ENCODE measurements at places on chromosomes 1 and 21.

- no peak for DNase-seq
Observed at GRCh38 chr1:160646711-160647328, at the start of gene SLAMF1. Gene SLAMF1, minus strand, starts transcription at chr1:160647044. Its CDS starts 99 bp downstream, at chr1:160646945.

DNA sequence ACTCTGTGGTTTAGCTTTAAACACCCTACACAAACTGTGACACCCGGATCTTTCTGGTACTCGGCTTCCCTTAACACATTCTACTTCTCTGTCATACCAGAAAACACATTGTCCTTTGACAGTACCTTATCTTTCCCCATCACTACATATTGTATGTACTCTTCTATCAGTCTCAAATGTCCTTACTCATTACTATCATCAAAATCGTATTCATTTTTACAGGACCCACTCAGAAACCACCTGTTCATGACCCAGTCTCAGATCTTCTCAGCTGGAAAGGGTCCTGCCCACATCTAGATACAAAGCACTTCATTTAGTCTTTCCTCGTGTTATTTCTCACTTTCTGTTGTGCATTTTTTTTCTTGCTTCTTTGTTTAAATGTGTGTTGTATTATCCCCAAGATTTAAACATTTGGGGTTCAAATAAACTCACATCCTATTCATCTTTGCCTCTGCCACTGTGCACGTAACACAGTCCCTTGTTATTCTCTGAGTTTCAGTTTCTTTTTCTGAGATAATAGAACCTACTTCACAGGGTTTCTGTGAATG is 27.7 kb downstream of the CD34 start:
- DNase-seq, result no peak

- DNase-seq, result no peak
Observed at GRCh38 chr1:211474451-211474850, 17.5 kb downstream of the RD3 start.

DNA sequence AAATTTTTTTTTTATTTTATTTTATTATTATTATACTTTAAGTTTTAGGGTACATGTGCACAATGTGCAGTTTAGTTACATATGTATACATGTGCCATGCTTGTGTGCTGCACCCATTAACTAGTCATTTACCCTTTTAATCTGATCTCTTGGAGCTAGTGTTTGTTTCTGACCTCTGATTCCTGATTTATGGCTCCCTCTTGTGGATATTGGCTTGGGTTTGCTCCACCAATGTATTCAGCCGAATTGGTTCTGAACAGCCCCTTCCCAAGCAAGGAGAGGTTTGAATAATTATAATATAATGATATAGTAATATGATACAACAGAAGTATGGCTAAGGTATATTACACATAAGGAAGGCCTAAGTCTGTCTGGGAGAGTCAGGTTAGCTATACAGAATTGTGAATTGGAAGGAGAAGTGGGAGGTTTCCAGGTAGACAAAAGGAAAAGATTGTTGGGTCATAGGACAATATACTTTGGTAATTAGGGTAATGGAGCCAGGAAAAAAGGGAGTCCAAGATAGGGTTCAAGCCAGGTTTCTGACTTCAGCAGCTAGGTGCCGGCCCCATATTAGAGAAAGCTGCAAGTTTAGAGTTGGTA is 53.1 kb upstream of the HMCN1 start:
- DNase-seq, result no peak

DNA sequence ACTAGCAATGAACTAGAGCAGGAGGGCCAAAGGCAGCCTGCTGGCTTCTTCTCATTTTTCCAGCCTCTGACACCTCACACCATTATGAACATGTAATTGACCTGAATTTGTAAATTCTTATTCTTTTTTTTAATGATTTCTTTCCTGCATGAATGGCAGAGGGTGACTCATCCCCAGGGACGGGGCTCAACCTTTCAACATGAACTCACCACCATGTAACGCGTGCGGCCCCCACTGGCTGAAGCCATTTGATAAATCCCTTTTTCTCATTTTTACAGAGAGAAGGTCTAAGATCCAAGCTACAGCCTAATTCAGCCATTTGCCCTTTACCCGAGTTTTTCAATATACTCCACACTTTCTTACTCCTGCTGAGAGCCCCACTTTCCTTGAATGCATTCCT is 9.3 kb upstream of the ETS2 start:
- DNase-seq, result no peak

DNA sequence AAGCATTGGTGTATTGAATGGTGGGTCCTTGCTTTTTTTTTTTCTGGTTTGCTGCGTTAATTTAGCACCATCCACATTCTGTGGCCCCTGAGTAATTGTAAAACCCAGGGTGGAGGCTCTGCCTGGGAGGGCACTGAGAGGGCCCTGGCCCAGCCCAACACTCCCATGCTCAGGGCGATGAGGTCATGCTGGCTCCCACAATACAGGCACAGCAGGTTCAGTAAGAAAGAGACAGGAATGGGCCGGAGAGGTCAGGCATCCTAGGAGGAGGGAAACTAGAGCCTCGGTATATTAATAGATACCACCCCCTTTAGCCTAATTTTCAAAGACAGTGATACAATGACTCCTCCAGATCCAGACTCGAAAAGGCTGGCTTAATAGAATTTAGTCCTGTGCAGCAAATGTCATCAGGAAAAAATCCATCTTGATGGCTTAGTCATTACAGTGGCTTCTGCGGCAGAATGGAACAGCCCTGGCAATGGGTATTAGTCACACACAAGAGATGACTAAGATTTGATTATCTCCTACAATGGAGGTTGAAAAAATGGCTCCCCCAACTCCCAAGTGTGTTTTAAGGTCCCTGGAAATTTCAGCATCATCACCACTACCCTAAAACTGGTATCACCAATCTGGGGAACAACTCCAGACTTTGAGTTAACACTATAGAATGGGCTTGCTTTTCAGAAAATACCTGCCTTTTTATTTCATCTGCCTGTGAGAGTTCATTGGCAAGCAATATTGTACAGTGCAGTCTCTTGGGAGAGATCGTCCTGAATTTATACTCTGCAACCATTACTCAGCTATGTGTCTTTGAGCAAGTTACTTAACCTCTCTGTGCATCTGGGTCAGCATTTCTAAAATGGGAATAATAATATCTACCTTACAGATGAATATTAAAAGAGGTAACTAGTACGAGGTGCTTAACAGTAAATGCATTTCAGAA is 43.9 kb upstream of the LYST start:
- no peak for DNase-seq

- no peak for DNase-seq
Observed at GRCh38 chr1:12038356-12039163, 19.3 kb downstream of the MIIP start.

DNA sequence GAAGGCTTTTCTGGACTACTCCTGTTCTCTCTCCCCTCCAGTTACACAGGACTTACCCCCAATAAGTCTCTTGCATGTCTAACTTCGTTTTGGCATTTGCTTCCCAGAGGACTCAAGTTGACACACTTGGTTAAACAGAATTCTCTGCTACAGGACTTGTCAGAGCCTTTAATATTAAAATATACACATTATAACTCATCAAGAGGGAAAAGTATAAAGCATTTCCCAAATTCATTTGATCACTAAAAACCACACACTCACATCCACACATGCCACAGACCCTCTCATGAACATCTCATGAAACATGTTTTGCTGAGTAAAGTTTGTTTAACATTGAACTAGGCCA is 8.7 kb upstream of the CAPN2 start:
- DNase-seq, result no peak

GRCh38 chr1:12469990-12470389 is 148.0 kb downstream of the DHRS3 start:
- no peak for DNase-seq

DNA sequence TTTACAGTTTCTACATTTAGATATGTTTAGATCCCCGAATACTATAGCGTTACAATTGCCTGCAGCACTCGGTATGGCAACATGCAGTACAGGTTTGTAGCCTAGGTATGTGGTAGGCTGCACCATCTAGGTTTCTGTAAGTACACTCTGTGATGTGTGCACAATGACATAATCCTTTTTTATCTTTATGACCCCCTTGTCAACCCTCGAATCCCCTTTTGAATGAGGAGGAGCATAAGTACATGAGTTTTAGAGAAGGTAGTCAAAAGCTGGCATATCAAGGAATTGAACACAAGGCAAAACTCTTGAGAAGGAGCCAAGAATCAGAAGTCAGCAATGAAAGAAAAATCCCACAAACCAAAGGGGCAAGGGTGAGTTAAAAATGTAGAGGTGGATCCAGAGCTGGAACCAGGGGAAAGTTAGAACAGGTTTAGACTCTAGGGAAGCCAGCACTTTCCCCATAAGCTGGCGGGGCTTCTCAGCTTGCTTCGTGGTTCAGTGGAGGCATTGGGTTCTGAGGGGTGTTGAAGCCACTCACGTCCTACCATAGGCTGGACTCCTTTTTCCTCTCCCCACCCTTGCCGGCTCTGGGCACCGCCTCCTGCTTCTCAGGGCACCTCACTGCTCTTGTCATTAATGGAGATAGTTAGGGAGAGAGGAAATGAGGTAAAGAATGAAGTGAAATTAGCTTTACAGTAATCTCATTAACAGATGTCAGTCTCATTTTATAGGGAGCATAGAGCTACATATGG is 31.3 kb downstream of the OLFML3 start:
- DNase-seq, result no peak

DNA sequence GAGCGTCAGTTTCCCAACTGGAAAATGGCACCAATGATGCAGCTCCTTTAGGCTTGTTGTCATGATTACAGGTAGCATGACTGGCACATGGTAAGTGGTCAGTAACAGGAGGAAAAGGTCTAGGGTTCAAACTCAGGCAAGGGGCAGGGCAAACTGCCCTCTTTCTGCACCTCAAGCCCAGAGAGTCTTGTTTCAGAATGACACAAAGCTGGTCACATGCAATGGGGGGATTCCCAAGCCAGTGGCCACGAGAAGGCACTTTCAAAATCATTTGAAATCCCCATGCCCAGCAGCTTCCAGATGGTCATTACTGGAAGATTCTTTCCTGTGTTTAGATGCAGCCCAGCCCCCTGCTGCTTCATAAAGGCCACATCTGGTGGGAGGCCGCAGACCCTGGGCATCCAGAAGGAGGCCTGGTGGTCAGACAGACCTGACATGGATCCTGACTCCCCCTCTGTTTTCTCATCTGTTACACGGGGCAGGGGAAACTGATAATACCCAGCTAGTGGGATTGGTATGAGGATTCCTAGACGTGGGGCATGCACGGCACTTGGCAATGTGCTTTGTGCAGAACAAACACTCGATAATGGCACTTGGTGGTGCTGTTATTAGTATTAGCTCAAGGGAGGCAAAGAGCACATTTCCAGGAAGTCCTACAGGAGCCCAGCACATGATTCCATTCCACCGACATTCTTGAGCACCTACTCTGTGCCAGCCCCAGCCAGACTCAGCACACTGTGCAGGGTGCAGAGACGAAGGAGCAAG is 6.9 kb upstream of the PLA2G2D start:
- DNase-seq, result no peak

DNA sequence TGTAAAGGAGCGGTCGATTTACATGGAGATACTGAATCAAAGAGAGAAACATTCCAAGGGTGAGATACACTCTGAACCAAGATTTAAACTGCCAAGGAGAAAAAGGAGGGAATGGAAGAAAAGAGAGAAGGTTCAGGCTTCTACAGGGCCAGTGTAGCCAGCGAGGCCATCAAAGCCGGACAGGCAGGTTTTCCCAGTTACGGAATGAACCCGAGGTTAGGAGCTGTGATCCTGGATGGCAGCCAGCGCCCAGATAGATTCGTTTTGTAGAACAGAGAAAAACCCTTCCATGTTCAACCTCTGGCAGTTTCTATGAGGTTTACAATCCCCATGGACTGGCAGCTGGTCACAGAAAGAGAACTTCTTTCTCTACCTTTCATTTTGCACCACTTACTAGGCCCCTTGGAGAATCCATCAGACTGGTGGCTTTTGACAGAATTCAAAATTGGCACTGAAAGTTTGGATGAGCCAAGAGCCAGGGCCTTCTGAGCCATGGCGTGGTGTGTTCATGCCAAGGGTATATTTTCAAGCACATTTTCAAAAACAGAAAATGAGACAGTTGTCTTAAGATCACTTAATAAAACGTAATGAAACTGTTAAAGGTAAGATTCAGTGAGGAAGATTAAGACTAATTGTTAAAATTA is 171.5 kb downstream of the RUNX1 start:
- no peak for DNase-seq

- DNase-seq, result peak; percentile 47
Observed at GRCh38 chr1:39091845-39092645, 65.9 kb downstream of the NDUFS5 start.

GRCh38 chr1:155323729-155324036 is 3.0 kb downstream of the RUSC1 start:
- DNase-seq, result peak; percentile 82

GRCh38 chr1:13960375-13960987 is 260.5 kb downstream of the PRDM2 start:
- peak; percentile 73 for DNase-seq

DNA sequence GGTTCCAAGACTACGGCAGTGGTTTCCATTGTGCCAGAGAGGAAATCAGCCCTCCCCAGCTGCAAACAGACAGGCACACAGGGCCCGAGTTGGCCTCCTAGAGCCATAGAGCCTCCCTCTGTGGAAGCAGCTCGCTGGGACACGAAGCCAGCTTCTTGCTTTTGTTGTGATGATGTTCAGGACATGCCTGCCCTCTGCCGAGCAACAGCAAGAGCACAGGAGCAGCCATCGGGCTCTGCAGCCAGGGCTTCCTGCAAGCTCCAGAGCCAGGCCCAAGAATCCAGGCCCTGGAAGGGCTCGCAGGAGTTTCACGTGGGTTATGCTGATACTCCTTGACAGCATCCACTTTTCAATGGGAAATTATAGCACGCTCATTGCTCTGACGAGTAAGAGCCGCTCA is 18.5 kb downstream of the NPHP4 start:
- DNase-seq, result no peak

DNA sequence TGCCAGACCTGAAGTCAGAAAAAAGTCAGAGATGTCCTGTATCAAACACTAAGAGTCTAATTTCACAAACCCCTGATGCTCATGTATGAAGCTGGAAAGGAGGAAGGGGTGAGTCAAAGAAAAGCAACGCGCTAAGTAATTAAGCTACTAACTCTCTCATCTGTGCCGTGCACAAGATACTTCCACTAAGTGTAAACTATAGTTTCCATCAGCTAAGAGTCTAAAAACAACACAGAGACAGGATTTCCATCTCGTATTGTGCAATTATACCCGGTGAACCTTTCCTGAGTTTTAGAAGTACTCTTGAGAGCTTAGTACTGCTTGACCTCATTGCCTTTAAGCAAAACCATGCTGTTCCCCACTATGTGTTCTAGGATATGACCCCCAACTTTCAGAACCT is 19.0 kb downstream of the DNALI1 start:
- DNase-seq, result no peak

GRCh38 chr21:19197950-19198349 is 794.4 kb upstream of the TMPRSS15 start:
- no peak for DNase-seq

GRCh38 chr1:192546596-192547190 is 28.9 kb upstream of the RGS1 start:
- no peak for DNase-seq

Data from activated CD4-positive, CD25-positive, alpha-beta regulatory T cell treated with anti-CD3 and anti-CD28 coated beads, Interleukin-2, amount 50 U/mL, for 72 hours (primary cell).